ENCODE measurements at places on chromosomes 6 and 20.

- no peak for DNase-seq
These were observed 170.0 kb downstream of the FOXA2 start for GRCh38 chr20:22414305-22414742.

DNA sequence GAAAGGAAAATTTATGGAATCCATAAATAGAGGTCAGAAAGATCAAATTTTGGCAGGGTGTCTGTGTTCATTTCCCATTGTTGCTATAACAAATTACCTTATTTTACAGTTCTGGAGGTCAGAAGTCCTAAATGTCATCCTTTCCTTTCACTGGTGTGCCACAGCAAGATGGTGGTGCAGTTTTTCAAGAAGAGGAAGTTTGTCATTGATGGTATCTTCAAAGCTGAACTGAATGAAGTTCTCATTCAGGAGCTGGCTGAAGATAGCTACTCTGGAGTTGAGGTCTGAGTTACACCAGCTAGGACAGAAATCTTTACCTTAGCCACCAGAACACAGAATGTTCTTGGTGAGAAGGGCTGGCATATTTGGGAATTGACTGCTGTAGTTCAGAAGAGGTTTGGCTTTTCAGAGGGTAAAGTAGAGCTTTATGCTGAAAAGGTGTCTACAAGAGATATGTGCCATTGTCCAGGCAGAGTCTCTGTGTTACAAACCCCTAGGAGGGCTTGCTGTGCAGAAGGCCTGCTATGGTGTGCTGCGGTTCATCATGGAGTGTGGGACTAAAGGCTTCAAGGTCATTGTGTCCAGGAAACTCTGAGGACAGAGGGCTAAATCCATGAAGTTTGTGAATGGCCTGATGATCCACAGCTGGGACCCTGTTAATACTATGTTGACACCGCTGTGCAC, 7.2 kb upstream of the CCNC start:
- no peak for DNase-seq

GRCh38 chr20:21184819-21185218, 58.9 kb downstream of the KIZ start:
- no peak for DNase-seq

- no peak for DNase-seq
These were observed 296.3 kb downstream of the PREX1 start for GRCh38 chr20:48531505-48531904.

- DNase-seq: no peak
These were observed 445.4 kb upstream of the DEFB115 start for GRCh38 chr20:30811885-30812671.

DNA sequence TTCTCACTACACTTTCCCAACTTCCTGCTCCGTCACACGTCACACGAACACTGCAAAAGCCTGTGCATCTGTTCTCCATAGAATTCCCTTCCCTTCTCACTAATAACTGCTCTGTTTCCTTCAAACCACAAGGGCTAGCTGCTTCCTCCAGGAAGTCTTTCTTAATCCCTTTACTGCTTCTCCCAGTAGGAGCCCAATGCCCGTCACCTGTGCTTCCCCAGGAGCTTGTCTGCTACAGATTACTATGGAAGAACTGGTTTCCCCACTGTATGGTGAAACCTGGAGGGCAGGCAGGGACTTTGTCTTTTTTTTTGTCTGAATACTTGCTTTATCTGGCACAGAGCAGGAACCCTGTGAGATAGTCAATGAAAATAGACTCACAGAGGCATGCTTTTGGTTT, 444.7 kb upstream of the MAP3K7 start:
- no peak for DNase-seq

GRCh38 chr6:24425091-24425490, 22.4 kb downstream of the MRS2 start:
- no peak for DNase-seq

- no peak for DNase-seq
These were observed 78.3 kb downstream of the TRAM2 start for GRCh38 chr6:52498538-52499017.

- no peak for DNase-seq
These were observed 628 bp downstream of the NKAIN4 start for GRCh38 chr20:63253438-63254231.

DNA sequence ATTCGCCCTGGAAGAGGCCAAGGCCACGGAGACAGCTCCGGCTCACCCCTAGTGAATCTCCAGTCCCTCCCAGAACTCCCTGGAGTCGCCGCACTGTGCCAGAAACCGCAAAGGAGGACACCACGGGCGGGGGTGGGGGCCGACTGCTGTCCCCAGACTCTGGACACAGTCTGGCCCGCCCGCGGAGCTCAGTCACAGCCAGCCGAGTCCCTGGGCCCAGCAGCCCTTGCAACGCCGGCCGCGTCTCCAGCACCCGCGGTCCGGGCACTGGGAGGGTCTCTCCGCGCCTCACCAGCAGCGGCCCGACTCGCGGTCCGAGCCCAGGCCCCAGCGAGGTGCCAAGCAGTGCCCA, 518 bp downstream of the PEX6 start:
- DNase-seq: peak; percentile 18

- DNase-seq: no peak
These were observed 184.1 kb downstream of the MBOAT1 start for GRCh38 chr6:20028143-20028542.

- DNase-seq: no peak
These were observed 33.3 kb upstream of the TPBG start for GRCh38 chr6:82330171-82330804.

GRCh38 chr6:118913161-118913560, 19.2 kb downstream of the ASF1A start:
- no peak for DNase-seq

GRCh38 chr20:34956751-34957472, 1.2 kb downstream of the MYH7B start:
- DNase-seq: no peak

GRCh38 chr6:11854408-11855165, 76.0 kb upstream of the ADTRP start:
- DNase-seq: no peak

DNA sequence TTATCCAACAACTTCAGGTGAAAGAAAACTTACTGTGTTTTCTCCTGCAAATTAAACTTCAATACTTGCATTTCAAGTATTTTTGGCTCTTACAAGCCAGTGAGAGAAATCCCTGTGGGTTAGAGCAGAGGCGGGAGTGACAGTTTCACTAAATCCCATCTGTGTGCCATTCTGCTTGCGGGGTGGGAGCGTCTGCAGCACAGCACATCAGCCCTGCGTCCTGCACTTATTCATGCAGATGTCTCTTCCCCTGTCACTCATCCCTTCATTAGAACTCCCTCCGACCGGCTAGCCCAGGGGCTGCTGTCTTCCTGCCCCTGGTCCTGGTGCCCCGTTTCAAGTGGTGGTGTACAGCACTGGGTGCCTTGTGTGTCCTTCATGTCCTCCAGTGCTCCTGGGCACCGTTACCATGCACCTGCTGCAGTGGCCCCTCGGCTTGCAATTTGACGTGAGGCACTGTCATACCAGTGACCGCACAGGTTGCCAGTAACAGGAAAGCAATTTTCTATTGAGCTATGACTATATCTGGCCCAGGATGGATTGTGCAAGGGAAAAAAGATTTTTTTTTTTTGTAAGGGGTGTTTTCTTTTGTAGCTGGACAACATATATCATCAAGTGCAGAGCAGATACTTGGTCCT, 59.4 kb downstream of the INSM1 start:
- no peak for DNase-seq

GRCh38 chr6:33595001-33595846, 15.1 kb upstream of the BAK1 start:
- no peak for DNase-seq

GRCh38 chr6:4727671-4728435, 48.4 kb upstream of the CDYL start:
- DNase-seq: no peak

DNA sequence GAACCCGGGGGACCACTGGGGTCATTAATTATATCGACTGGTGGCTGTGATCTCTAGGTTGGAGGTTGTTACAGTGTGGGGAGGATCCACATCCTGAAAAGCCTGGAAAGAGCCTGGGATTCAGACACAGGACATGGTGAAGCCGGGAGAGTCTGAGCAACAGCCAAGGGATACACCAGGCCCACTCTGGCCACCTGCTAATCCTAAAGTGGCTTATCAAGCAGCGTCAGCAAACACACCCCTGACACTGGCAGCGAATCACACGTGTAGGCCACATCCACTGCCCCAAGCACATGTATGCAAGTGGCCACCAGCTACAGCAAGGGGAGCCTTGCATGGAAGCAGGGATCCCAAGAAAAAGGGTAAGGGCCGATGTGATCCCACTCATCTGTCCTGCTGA, 41.0 kb downstream of the GFOD1 start:
- no peak for DNase-seq

- DNase-seq: no peak
These were observed 170.2 kb upstream of the PLN start for GRCh38 chr6:118377711-118378414.
